ENCODE measurements at places on chromosomes 5 and 9. TPM values are rescaled to one million over a fixed set of nuclear protein-coding genes. Genes with fewer than 3 reads are reported as not detected.
A peak's percentile ranks its signal among the peaks of the same experiment; 100 is the strongest.

GRCh38 chr5:57889558-57889957 lies 406.9 kb upstream of the ACTBL2 start:
- no peak for DNase-seq

DNA sequence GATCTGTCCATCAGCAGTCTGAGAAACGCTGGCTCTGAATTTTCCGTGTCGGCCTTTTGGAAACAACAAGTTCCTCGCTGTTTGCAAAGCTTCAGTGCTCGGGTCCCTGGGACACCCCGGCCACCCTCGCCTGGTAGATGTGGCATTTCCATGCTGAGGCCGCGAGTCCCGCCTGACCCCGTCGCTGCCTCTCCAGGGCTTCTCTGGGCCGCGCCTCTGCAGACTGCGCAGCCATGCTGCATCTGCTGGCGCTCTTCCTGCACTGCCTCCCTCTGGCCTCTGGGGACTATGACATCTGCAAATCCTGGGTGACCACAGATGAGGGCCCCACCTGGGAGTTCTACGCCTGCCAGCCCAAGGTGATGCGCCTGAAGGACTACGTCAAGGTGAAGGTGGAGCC lies 4.7 kb downstream of the NTNG2 start:
- peak; percentile 58 for DNase-seq

Gene TNFSF8
- not detected for polyA plus RNA-seq

DNA sequence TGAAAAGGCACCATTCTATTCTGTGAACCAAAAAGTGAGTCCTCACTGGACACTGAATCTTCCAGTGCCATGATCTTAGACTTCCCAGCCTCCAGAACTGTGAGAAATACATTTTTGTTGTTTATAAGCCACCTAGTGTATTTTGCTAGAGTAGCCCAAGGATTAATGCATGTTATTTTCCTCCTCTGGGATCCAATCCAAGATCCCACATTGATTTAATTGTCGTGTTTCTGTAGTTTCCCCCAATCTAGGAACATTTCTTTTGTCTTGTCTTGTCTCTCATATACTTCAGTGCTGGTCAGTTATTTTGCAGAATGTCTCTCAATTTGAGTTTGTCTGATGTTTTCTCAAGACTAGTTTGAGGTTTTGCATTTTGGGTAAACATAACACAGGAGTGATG lies 36.4 kb downstream of the GDNF start:
- no peak for DNase-seq

- no peak for DNase-seq
Measured at GRCh38 chr5:116273448-116274242, 188.8 kb downstream of the COMMD10 start.

- DNase-seq, result no peak
Measured at GRCh38 chr5:32394981-32395380, 49.6 kb downstream of the ZFR start.

DNA sequence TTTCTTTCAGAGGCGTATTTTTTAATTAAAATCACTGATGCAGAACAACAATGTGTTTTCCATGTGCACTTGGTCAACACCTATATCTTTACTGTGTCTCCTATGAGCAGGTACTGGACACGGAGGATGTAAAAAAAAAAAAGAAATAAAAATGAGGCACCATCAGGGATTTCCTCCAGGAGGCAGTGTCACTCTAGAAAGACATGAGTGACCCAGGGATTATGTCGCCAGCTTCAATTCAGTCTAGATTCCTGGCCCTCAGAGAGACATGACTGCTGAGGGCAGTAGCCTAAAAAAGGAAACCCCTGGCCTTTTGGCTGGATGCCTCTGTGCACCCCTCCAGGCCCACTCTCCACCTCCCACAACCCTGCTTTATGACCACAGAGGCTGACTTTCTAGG lies 18.3 kb upstream of the IL33 start:
- no peak for DNase-seq

Gene F12
- 3.8 TPM for polyA plus RNA-seq

Gene DAPK1
- polyA plus RNA-seq, result 0.61 TPM

Gene SLC45A2
- 0.02 TPM for polyA plus RNA-seq

GRCh38 chr9:112844771-112845542 lies 45.7 kb downstream of the SLC46A2 start:
- peak; percentile 80 for DNase-seq

GRCh38 chr9:127452691-127453090 lies 1.4 kb downstream of the LRSAM1 start:
- DNase-seq, result peak; percentile 68

Gene SLC25A48
- 0.23 TPM for polyA plus RNA-seq

- no peak for DNase-seq
Measured at GRCh38 chr9:112860451-112860850, 30.2 kb downstream of the SLC46A2 start.

- DNase-seq, result peak; percentile 30
Measured at GRCh38 chr5:39948867-39949468, 524.2 kb upstream of the DAB2 start.

Gene WNT8A
- not detected for polyA plus RNA-seq

GRCh38 chr5:22354956-22355355 lies 498.2 kb downstream of the CDH12 start:
- no peak for DNase-seq

DNA sequence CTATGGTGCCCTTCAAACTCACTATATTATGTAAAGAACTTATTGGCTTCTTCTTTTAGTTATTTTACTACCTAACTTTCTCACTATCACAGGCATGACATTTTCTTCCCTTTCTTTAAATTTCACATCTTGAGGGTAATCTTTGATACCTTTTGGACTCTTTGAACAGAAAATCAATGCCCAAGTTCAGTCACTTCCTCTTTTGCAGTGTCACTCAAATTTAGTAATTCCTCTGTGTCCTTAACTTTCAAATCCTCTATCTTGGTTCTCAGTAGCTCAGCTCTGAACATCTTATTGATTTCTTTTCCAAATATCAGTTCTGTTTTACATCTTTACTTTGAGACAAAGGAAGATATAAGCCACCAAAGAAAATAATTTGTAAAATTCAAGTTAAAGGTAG lies 25.5 kb downstream of the CNTLN start:
- no peak for DNase-seq

- no peak for DNase-seq
Measured at GRCh38 chr9:130899051-130899748, 2.6 kb upstream of the QRFP start.

DNA sequence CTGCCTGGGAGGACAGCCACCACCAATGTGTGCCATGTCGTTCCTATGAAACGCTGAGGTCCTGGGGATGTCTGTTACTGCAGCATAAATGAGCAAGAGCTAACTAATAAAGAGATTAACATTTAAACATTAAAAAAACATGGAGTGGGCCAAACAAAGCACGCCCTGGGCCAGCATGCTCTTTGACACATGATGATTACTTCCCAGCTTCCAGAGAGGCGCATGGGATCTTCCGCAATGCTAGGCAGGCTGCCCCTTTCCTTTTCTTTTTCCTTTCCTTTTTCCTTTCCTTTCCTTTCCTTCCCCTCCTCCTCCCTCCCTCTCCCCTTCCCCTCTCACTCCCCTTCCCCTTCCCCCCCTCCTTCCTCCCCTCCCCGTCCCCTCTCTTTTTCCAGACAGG lies 10.6 kb upstream of the TENT4A start:
- DNase-seq, result no peak
